ENCODE measurements at places on chromosomes 1 and 21.

DNA sequence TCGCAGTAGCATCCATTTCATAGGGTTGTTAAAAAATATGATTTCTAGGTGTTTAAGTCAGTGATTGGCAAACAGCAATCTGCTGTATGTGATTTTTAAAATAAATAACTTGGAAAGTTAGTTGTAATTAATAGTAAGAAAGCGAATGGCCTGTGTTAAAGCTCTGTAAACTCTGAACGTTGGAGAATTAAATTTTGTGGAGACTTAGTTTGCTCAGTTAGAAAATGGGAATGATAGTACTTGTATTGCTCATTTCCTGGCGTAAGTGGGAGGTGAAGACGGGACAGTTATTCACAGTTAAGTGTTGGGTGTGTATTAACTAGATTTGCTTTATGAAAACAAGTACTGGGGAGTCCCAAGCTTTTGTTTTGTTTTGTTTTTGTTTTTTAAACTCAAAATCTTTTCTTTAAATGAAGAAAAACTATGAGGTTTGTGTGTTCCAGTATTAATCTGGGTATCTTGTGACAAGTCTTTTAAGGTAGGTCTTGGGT, 995 bp downstream of the CACYBP start:
- DNase-seq: no peak

- DNase-seq: no peak
Measured at GRCh38 chr1:209390764-209391163, 192.8 kb upstream of the CAMK1G start.

- DNase-seq: no peak
Measured at GRCh38 chr1:61740751-61741700, 1.3 kb upstream of the PATJ start.

DNA sequence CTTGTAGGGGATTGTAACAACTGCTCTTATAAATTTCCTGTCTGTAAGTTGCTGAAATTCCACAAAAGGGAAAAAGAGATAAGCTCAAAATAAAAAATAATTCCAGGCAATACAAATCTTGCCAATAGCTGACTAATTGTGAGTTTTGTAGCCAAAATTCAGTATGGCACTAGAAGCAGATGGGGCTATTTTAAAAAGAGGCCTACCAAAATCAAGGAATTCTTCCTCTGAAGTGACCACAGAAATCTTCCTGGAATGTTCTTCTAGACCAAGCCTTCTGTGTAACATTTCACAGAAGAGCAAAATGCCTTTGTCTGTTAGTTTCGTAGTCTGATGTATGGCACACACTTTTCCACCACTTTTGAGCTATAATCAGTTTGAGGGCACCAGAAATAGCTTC, 127.6 kb downstream of the CYYR1 start:
- no peak for DNase-seq

- no peak for DNase-seq
Measured at GRCh38 chr1:231990388-231990787, 363.8 kb downstream of the DISC1 start.

GRCh38 chr1:209198961-209199750, 384.4 kb upstream of the CAMK1G start:
- no peak for DNase-seq

GRCh38 chr1:39181311-39181710, 23.2 kb upstream of the MACF1 start:
- no peak for DNase-seq

GRCh38 chr21:38716942-38717341, 88.8 kb upstream of the ETS2 start:
- DNase-seq: no peak

GRCh38 chr1:47890779-47891178, 106.4 kb downstream of the TRABD2B start:
- no peak for DNase-seq

DNA sequence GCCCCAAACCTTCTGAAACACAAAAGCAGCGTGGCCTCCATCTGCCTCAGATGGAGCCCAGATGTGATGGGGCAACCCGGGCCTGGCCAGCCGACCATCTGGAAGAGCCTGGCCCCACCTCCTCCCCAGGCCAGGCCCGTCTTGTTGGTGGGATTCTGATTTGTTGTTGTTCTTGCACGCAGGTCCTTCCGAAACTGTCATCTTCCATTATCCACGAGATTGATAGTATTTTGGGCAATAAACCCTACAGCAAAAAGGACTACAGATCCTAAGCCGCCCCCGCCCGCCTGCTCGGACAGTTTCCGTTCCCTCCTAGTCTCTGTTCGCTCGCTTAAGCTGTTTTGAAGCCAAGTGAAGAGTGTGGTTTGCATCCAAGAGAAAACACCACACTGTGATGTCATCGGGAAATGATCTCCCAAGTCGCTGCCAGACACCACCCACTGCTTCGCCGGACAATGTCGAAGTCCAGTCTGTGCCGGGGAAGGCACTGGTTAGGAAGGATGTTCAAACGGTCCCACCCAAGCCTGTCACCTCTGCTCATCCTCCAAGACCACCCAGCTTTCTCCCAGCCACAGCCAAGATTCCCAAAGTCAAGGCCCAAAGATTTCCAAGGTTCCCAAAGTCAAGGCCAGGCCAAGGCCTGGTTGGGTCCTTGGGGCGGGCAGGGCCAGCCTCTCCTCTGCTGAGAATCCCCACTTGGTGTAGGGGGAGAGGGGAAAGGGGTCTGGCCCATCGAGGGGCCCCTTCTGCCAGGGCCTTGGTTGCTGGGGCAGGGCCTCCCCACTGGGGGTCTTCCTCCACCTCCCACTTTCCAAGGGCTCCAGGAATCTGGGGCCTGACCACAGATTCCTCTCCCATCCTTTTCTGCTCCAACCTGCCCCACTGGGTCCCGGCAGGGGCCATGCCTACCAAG, 52.9 kb downstream of the KCNAB2 start:
- no peak for DNase-seq
